Fibroblast of villous mesenchyme (primary cell): ENCODE measurements at places on chromosomes 6 and 20. TPM values are rescaled to one million over a fixed set of nuclear protein-coding genes. Genes with fewer than 3 reads are reported as not detected.

- peak; percentile 5 for DNase-seq
Measured at GRCh38 chr6:74415056-74415455, 719.1 kb downstream of the CD109 start.

DNA sequence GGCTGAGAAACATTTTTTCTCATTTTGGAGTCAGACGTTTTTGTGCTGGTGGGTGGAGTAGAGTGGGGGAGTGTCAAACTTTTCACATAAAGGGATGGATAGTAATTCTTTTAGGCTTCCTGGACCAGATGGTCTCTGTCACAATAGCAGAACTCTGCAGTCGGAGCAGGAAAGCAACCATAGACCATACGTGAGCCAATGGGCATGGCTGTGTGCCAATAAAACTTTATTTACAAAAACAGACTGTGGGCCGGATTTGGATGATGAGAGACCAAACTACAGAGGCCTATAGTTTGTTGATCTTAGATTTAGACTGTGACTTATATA, 70.8 kb upstream of the SLC22A23 start:
- peak; percentile 40 for DNase-seq

- no peak for DNase-seq
Measured at GRCh38 chr20:17523326-17523725, 7.9 kb downstream of the BFSP1 start.

The GABRR2 gene
- total RNA-seq = under 0.01 and 0.32 TPM in 2 replicates

The GINS1 gene
- total RNA-seq = 7.4 and 13.8 TPM in 2 replicates
